ENCODE measurements at places on chromosomes 4 and X. TPM values are rescaled to one million over a fixed set of nuclear protein-coding genes. Genes with fewer than 3 reads are reported as not detected.

DNA sequence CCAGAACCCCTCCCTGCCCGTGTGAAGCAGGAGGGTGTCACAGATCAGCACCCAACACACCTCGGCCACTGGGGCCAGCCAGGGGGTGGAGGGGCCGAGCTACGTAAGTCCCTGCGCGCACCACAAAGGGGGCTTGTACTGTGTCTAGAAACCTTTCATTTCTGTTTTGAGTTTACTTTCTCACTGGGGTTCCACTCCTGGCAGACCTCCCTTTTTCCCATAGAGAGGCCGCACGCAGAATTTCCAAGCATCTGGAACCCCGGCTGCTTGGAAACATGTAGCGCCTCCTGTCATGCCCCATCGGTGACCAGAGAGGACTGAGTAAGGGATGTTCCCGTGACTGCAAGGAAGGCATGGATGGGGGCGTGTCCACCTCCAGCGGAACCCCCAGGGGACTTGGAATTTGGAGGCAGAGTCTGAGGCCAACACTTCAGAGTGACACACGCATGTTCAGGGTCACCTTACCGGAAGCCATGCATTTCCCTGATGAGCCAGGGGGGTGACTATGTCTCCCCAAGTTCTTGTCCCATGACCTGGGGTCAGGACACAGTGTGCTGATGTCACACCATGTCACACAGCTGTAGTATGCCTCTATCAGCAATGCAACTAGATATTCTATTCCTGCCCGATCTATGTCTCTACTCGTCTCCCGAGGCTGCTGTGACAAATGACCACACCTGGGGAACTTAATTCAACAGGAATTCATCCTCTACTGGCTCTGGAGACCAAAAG lies 105.3 kb downstream of the DHRSX start:
- no peak for DNase-seq

The DMP1 gene
- polyA plus RNA-seq: not detected

DNA sequence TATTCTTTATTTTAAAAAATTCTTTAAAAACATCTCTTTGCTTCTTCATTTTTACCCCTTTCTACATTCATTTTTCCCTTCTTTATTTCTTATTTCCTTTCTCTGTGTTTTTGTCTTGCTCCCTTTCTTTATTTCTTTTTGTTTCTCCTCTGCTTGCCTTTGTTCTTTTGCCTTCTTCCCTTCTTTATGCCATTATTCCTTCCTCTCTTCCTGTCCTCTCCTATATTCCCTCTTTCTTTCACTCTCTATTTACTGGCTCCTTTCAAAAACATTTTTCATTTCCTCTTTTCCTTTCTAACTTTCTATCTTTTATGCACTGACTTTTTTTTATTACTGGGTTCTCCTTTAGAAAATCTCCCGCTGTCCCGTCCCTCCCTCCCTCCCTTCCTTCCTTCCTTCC lies 102.2 kb downstream of the RBMX2 start:
- no peak for DNase-seq

GRCh38 chr4:8058031-8058479 lies 100.6 kb downstream of the ABLIM2 start:
- no peak for DNase-seq

DNA sequence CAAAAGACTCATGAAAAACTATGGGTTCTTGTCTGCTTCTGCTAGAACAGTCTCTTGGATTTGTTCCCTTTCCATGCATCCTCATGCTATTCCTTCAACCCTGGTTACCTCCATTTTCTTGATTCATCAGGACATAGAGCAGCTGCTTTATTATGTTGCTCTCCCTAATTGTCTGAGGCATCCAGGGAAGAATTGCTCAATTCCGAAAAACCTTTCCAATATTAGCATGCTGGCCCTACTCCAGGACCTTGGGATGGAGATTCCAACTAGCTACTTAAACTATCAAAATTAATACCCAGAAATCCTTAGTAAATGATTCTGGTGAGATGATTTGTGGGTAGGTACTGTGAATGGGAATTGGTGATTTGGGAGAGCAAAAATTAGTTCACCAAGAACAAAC lies 56.6 kb upstream of the FAM47B start:
- no peak for DNase-seq

The AIFM1 gene
- 20.9 TPM for polyA plus RNA-seq

The TRIM75 gene
- 0.10 TPM for polyA plus RNA-seq

GRCh38 chr4:82578935-82579334 lies 17.1 kb upstream of the TMEM150C start:
- no peak for DNase-seq

The KLHL13 gene
- polyA plus RNA-seq: 54.8 TPM

DNA sequence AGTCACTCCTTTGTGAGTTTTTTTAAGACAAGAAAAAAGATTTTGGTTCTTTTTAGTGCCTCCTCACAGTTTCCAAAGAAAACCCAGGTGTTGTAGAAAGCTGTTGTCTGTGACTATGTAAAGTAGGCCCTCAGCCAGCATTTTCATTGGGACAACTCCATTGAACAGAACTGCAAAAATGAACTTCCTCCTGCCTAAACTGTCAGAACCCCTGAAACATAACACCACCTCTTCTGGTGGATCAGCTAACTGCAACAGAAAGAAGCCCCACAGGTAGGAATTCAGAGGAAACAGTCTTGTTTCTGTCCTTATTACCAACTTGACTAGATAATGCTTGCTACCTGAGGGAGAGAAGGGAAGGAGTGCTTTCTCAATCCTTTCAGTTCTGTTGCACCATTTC lies 3.4 kb upstream of the ATP11C start:
- no peak for DNase-seq

DNA sequence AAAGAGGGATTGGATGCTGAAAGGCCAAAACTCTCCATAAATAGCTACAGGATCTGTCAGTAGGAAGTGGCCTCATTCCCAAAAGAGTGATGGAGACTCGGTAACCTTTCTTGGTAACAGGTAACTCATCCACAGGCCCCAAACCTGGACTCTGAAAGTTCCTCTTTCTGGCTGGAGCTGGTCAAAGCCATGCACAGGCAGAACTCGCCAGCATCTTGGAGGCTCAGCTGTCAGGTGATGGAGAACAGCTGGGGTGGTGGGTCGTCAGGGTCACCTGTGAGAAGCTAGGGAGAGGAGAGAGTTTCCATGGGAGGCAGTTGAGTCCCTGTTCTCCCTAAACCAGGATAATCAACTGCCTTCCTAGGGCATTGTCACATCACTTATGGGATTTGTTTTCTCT lies 354.3 kb upstream of the GATB start:
- DNase-seq: no peak

DNA sequence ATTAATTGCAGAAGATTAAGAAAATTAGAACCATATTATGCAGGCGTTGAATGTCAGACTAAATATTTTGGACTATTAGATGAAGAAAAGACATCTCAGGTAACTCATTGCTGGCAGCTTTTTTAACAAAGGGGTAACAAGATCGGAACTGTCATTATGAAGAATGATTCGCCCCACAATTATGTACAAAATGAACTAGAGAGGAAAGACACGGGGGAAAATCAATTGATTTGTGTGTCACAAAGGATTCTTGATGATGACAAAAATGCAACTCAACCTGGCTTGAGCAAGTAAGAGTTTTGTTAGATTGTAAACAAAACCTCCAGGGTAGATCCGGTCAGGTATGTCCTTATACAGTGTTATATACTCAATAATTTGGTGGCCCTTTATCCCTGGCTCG lies 12.5 kb upstream of the DCLK2 start:
- no peak for DNase-seq
